ENCODE measurements at places on chromosomes 4 and X.

GRCh38 chr4:40455340-40455902 lies 120.3 kb downstream of the CHRNA9 start:
- DNase-seq: no peak

GRCh38 chrX:98141466-98141865 lies 1257.8 kb downstream of the RPA4 start:
- DNase-seq: no peak

- DNase-seq: no peak
These were observed 36.0 kb downstream of the HTR2C start for GRCh38 chrX:114619874-114620273.

GRCh38 chr4:124491361-124492145 lies 221.0 kb downstream of the ANKRD50 start:
- no peak for DNase-seq

DNA sequence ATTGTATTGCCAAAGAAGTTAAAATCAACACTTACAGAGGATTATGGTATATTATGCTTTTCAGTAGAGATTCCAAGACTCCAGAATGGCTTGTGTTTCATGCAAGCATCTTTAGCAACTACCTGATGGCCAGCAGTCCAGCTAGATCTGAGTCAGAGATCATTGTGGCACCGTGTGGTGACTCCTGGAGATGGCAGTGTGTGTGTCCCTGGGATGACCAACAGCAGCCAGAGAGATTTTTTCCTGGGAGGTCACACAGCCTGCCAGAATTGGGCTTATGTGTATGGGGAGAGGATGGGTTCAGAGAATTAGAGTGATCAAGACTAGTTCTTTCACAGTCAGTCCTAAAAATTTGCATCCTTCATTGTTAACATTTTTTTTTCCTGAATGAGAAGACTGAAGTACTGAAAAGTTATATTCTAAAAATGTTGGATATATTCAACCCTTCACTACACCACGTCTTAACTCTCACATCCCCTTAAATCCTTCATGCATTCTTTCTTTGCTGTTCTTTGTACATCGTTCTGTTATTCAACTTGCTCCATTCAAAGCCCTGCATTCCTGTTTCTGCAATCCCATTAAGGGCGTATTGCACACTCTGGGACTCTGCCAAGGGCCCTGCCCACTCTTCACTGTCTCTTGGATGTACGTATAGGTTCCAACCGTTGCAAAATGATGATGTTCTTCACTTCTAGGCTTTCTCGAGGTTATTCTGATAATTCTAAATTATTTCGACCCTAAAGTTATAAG lies 12.4 kb downstream of the TENM3 start:
- no peak for DNase-seq

Data from amniotic stem cell (primary cell).